CD4-positive, alpha-beta T cell treated with Interleukin-17A for 4 hours (primary cell): ENCODE measurements at places on chromosomes 6 and 20.

- DNase-seq: no peak
Measured at GRCh38 chr20:23214903-23215302, 128.8 kb upstream of the CD93 start.

DNA sequence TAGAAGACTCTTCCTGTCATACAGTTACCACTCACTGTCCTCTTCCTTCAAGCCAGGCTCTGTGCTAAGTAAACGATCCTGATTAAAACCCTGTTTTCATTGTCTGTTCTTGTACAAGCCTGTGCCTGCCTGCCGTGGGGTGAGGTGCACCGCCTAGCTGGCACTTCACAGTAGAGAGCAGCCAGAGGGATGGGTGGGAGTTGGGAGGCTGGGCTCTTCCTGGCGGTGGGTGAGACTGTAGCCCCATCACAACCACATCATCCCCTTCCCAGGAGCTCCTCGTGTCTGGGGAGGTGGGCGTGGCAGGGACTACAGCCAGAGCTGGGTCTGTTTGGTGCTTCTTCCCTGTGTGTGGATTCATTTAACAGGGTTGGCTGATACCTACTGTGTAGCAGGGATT lies 382.0 kb downstream of the TAF4 start:
- DNase-seq: no peak

GRCh38 chr6:166078294-166078693 lies 89.4 kb downstream of the TBXT start:
- DNase-seq: no peak

DNA sequence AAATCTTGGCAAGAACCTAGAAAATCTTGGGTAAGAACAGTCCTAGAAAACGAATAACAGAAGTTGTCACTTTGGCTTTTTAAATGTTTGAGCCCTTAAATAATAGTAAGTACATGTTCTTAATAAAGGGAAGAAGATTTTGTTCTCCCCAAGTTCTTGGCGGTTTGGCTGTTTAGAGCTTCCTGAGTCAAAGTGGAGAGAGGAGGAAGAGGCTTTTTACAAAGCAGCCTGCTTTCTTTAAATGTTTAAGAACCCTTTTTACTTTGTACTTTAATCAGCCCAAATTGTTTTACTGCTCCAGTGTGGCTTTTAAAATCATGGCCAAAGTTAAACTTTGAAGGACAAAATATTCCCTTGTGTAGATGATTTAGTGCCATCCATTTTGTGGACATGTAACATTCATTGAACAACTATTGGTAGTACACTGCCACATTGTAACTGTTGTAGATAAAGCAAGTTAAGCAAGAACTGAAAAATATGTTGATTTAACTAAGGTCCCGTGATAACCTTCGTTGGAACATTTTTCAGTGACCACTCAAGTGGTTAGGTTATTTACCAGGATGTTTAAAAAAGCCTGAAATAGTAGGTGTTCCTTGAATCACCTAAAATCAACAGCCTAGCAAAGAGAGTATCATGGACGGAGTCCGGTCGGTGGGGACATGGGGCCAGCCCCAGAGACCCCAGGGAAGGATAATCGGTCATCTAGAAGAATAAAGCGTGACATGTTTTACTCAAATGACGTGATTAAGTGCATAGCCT lies 2.4 kb downstream of the AMD1 start:
- DNase-seq: no peak

DNA sequence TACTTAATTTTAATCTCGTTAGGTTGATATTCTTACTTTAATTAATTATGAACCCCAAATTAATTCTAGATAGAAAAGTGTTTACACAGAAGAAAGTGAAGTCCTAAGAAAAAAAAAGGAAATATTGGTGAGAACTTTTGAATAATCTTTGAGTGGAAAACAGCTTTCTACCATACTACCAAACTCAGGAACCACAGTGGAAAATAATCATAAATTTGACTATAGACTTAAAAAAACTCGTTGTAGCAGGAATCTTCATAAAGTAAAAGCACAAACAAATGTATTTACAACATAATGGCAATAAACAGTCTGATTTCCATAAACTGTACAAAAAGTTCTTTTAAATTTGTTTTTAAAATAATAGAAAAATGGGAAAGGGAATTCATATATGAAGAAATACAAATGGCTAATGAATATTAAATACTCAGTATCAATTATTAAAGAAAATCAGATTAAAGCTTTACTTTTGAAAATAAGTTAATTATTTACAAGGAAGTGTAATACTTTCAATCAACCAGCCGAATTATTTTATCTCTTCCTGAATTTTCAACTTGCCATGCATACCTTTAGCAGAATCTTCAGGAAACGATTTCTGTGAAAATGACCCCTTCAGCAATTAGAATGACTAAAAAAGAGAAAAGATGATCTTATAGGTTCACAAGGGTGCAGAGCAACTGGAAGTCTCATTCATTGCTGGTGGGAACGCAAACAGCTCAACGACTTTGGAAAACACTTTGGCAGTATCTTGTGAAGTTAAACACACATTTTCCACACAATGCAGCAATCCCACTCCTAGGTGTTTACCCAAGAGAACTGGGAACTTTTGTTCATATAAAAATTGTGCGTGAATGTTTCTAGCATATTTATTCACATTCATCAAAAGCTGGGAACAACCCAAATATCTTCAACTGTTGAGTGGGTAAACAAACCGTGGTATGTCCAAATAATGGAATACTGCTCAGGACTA lies 38.5 kb upstream of the BMP6 start:
- no peak for DNase-seq

DNA sequence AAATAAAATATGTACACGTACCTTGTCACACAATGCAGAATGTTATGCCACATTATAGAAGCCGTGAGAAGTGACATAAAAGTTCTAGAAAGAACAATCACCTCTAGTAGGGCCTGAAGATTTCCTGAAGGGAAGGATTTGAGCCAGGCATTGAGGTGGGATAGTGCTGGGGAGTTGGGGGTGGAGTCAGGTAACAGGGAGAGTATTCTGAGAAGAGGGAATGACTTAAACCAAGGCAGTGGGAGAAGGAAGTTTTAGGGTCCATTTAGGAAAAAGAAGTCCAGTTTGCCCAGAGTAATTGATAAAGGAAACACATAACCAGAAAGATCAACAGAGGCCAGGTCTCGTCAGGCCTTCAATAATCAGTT lies 262.8 kb downstream of the ARHGAP18 start:
- no peak for DNase-seq

- DNase-seq: no peak
Measured at GRCh38 chr20:6104493-6105188, 18.2 kb downstream of the FERMT1 start.

DNA sequence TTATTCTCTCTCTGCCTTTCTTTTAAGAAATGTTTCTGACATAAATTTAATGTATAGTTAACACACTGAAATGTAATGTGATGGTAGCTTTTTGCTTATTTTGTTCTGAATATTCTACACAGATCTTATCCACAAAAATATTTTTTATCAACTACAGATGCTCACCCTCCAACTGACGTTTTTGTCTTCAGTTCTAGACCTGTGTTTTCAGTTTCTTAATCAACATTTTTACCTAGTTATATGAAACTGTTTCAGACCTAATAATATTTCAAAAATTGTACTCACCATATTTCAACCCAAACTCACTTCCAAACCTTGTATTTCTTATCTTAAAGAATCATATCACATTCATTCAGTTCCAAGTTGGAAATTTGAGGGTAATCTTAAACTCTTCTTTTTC lies 452.8 kb downstream of the RFPL4B start:
- DNase-seq: no peak

GRCh38 chr6:7108196-7108963 lies 619 bp downstream of the RREB1 start:
- peak; percentile 56 for DNase-seq

DNA sequence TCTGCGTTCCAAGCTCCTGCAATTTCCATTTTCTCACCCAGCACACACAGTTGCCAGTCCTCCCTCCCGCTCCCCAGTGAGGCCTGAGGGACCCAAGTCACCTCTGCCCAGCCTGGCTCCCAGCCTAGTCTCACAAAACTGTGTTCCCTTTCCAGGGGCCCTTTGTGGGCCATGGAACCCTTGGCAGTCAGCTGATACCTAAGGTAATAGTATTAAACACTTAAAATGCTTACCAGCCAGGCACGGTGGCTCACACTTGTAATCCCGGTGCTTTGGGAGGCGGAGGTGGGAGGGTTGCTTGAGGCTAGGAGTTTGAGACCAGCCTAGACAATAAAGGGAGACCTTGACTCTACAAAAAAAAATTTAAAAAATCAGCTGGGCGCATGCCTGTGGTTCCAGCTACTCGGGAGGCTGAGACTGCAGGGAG lies 3.2 kb upstream of the RBM38 start:
- no peak for DNase-seq

DNA sequence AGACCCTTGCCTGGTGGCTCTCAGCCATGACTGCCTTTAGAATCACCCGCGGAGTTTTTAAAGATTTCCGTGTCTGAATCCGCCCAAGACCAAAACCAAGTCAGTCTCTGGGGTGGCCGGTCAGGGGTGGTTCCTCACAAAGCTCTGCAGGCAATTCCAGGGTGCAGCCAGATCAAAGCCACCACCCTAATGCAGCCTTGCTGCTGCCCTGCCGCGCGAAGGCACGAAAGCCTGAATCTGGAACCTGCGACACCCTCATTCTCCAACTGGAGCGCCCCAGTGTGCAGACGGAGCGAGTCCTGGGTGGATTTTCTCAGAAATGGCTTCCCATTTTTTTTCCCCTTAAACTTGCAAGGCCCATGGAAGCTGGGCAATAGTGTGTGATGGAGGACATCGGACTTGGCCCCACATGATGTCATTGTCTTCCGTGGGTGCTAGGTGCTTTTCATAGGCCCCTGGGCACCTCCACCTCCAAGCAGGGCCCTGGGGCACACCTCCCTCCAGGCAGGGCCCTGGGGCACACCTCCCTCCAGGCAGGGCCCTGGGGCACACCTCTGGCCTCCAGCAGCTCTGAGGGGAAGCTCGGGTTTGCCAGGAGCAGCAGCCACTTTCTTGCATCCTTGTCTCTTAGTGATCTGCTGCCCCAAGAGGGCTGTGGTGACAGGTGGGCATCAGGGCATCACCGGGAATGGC lies 343.1 kb downstream of the ZFAND3 start:
- no peak for DNase-seq

DNA sequence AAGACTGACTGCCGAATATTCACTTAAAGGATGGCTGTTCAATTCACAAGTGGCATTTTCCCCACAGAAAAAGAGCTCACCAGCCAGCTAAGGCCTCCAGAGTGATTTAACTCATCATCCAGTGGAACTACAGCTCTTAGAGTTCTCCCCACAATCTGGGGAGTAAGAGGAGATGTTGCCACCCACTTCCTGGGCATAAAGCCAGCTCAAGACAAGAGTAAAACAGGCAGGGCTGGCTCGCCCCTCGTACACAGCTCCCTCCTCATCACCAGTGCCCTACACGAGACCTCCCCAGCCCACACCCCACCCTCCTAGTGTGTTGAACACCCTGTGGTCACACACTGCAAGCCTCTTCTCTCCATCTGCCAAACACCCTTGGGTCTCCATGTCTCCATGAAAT lies 47.2 kb upstream of the IPCEF1 start:
- no peak for DNase-seq

DNA sequence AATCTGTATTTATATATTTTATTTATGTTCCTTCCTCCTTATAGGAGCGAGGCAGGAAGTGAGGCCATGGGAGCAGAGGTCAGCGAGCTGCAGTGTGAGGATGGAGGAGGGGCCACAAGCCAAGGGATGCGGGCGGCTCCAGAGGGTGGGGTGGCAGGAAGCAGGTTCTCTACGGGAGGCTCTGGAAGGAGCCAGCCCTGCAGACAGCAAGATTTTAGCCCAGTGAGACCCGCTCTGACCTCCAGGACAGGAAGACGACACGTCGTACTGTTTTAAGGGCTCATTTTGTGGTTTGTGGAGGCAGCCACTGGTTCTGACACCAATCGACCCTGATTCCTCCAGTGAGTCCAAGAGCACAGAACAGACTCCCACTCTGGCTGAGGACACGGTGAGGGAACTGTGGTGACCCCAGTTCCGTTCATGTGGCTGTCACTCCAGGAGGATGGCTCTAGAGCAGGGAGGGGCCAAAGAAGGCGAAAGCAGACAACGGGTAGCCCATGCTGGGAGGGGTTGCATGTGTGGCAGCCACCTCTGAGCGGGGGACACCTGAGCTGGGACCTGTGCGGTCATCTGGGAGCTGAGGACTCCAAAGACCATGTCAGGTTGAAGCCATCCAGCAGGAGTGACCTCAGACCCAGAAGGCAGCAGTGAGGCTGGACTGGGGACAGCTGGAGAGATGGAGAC lies 100.1 kb upstream of the BHLHE23 start:
- no peak for DNase-seq

DNA sequence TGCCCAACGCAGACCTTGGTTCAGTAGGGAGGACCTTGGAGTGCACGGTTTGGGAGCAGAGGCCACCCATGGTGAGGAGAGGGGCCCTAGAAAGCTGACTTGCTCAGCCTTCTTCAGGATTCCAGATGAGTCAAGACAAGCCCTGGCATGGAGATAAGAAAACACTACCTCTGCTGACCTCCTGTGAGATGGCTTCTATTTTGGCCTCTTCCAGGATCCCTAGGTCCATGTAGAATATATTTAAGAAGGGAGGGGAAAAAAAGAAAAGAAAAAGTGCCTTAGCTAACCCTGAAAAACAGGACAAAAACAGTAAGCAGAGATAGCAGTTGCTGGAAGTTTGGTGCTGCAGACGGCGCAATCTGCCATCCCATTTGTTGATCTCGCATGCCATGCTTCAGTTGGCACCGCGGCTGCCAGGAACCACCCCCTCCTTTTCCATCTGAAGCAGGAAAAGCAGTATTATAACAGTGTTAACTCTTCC lies 100.0 kb downstream of the ARMC2 start:
- DNase-seq: no peak

DNA sequence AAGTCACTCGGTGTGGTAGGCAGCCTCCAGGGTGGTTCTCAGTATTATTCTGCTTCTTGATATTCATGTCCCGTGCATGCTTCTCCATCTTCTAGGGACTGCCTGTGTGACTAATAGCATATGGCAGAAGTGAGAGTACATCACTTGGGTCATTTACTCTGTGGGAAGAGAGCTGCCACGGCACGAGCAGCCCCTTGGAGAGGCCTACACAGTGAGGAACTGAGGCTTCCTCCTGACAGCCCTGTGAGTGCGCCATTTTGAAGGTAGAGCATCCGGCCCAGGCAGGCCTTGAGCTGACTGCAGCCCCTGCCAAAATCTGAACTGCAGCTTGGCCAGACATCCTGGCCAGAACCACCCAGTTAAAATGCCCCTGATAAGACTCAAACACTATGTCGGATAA lies 17.3 kb upstream of the MCUR1 start:
- no peak for DNase-seq

- no peak for DNase-seq
Measured at GRCh38 chr6:81744131-81744530, 8.3 kb downstream of the TENT5A start.

- no peak for DNase-seq
Measured at GRCh38 chr6:114707081-114707620, 364.3 kb upstream of the HS3ST5 start.

GRCh38 chr6:40894962-40895799 lies 143.8 kb downstream of the UNC5CL start:
- no peak for DNase-seq

DNA sequence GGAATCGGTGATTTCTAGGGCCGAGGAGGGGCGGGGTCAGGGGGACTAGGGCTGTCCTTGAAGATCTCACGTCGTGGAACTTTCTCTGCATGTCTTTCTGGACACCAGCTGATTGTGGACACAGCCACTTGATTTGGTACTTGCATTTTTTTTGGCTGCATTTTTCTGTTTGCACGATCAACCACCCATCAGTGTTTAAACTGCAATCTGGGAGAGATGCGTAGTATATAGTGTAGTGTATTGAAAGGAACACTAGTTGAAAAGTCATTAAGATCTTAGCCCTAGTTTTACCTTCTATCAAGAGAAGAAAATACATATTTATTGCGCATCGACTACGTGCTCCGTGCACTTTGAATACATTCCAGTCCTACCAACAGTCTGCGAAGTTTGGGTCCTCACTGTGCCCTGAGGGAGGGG lies 657 bp downstream of the NT5DC1 start:
- DNase-seq: no peak

GRCh38 chr6:149055195-149055899 lies 262.2 kb upstream of the TAB2 start:
- no peak for DNase-seq
